Stomach (tissue), 19 donors: ENCODE measurements at places on chromosomes 12 and 14. TPM values are rescaled to one million over a fixed set of nuclear protein-coding genes. Genes with fewer than 3 reads are reported as not detected.
A peak's percentile ranks its signal among the peaks of the same experiment; 100 is the strongest.

DNA sequence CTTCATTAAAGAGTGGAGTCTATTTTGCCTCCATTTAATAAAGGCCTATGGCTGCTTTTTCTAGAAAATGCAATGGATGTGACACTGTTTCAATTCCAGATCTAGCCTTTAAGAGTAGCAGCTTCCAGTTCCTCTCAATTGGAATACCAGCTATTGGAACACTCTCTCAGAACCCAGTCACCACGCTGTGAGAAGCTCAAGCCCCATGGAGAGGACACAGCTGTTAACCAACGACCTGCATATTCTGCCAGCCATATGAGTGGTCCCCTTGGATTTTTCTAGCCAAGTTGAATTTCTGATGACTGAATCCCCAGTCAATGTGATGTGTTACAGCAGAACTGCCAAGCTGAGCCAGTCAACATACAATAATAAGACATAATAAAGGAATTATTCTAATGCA is 131.8 kb downstream of the TMTC3 start:
- no peak overlapping the region for H3K27ac ChIP-seq
- no peaks in the 10 kb centered on the region for H3K4me1 ChIP-seq
- no peak overlapping the region for H3K4me3 ChIP-seq
- H3K27me3 ChIP-seq: no peaks in the 10 kb centered on the region
- no peak for DNase-seq
- H3K36me3 ChIP-seq: no peaks in the 10 kb centered on the region

- DNase-seq: no peak
- peak overlapping the region; percentile 2 for H3K27ac ChIP-seq
- no peak overlapping the region for H3K4me3 ChIP-seq
Observed at GRCh38 chr14:61501714-61502458, 180.5 kb downstream of the PRKCH start.

- H3K27ac ChIP-seq: no peak overlapping the region
- H3K4me3 ChIP-seq: no peak overlapping the region
- H3K27me3 ChIP-seq: no peaks in the 10 kb centered on the region
- DNase-seq: no peak
- no peaks in the 10 kb centered on the region for H3K36me3 ChIP-seq
- no peaks in the 10 kb centered on the region for H3K4me1 ChIP-seq
Observed at GRCh38 chr12:65596514-65597091, 227.7 kb upstream of the HMGA2 start.

SERPINA12 gene
- not detected for total RNA-seq

DNA sequence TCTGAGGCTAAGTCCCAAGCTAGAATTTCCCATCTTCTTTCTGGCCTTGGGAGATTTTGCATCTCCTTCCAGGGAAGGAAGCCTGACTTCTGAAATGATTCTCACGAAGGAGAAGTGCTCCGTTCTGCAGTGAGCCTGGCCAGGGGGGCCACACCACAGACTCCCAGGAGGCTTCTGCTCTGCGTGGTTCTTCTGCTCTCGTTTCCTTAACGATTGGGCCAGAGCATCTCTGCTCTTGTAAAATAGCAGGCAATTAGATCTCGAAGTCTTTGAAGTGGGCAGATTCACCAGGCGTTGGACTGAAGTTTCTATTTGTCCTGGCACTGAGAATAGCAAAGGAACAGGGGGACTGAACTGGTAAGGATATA is 6.7 kb upstream of the BATF start:
- H3K27me3 ChIP-seq: no peaks in the 10 kb centered on the region
- peak overlapping the region; percentile 40 for H3K27ac ChIP-seq
- H3K36me3 ChIP-seq: no peaks in the 10 kb centered on the region
- peak overlapping the region; percentile 36 for H3K4me3 ChIP-seq
- peaks cover 7% of the 10 kb centered on the region for H3K4me1 ChIP-seq
- DNase-seq: peak; percentile 40

EXOC3L4 gene
- total RNA-seq: 38.5 TPM

- no peak overlapping the region for H3K4me3 ChIP-seq
- no peaks in the 10 kb centered on the region for H3K4me1 ChIP-seq
- H3K36me3 ChIP-seq: no peaks in the 10 kb centered on the region
- H3K27me3 ChIP-seq: no peaks in the 10 kb centered on the region
Observed at GRCh38 chr12:79296871-79297270, 393.9 kb downstream of the PAWR start.

DNA sequence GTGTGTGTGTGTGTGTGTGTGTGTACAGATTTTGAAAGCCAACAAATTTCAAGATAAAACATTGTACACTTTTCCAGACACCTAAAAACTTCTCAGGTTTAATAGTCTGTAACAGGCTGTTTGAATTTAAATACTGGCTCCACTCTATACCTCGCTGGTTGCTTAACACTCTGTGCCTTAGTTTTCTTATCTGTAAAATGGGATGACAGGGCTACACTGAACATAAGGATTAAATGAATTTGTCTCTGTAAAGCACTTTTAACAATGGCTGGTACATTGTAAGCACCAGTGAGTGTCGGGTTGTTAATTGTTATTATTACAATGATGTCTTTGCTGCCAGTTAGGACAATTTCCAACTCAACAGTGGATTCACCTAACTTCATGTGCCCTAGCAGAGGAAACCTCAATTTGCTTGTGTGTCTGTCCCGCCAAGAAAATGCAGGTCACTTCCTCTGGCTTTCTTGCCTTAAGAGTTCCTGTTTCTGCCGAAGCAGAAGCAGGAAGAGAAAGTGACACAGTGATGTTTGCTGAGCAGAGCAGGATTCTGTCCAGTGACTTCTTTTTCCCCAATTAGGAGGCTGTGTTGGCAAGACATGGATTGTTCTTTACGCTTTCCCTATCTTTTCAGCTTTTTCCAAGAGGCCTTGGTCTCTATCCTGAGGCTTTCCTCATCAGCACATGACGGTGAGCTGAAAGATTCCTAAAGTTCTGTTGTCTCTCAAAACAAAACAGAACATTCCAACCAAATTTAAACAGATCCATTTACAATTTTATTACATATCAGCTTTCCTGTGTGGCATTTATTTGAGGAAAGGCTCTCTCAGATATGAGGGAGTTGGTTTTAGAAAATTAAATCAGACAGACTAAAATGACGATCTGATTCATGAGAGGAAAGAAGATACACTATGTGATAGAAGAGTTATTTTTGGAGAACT is 154.1 kb upstream of the ATP2B1 start:
- H3K4me1 ChIP-seq: no peaks in the 10 kb centered on the region
- no peak overlapping the region for H3K4me3 ChIP-seq
- H3K27ac ChIP-seq: peak overlapping the region; percentile 57
- no peaks in the 10 kb centered on the region for H3K27me3 ChIP-seq
- no peak for DNase-seq

DNA sequence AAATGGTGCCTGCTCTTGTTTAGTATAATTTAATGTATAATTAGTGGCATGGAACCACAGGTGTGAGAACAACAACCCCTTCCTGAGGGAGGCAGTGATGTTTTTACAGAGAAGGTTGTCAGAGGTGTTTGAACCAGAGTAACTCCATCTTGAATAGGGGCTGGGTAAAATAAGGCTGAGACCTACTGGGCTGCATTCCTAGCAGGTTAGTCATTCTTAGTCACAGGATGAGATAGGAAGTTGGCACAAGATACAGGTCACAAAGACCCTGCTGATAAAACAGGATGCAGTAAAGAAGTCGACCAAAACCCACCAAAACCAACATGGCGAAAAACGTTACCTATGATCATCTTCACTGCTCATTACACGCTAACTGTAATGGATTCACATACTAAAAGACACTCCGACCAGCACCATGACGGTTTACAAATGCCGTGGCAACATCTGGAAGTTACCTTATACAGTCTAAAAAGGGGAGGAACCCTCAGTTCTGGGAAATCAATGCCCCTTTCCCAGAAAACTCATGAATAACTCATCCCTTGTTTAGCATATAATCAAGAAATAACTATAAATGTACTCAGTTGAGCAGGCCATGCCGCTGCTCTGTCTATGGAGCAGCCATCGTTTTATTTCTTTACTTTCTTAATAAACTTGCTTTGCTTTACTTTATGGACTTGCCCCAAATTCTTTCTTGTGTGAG is 47.8 kb upstream of the LTA4H start:
- no peak overlapping the region for H3K27ac ChIP-seq
- H3K4me3 ChIP-seq: no peak overlapping the region
- H3K36me3 ChIP-seq: no peaks in the 10 kb centered on the region
- H3K4me1 ChIP-seq: no peaks in the 10 kb centered on the region

PAPLN gene
- total RNA-seq: 8.4 TPM

TMEM119 gene
- 11.2 TPM for total RNA-seq

DNA sequence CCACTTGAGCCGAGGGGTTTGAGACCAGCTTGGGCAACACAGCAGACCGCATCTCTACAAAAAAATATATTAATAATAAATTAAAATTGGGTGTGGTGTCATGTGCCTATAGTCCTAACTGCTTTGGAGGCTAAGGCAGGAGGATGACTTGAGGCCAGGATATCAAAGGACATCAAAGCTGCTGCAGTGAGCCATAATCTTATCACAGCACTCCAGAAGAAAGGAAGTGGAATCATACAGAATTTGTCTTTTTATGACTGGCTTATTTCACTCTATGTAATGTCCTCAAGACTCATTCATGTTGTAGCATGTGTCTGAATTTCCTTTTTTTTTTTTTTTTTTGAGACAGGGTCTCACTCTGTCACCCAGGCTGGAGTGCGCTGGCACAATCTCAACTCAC is 43.9 kb upstream of the NUDT4 start:
- H3K4me1 ChIP-seq: no peaks in the 10 kb centered on the region
- DNase-seq: no peak
- no peaks in the 10 kb centered on the region for H3K27me3 ChIP-seq
- H3K36me3 ChIP-seq: no peaks in the 10 kb centered on the region
- H3K4me3 ChIP-seq: no peak overlapping the region

GRCh38 chr12:5294274-5295070 is 137.4 kb upstream of the NTF3 start:
- no peaks in the 10 kb centered on the region for H3K4me1 ChIP-seq
- no peak overlapping the region for H3K4me3 ChIP-seq
- H3K27ac ChIP-seq: no peak overlapping the region
- H3K36me3 ChIP-seq: no peaks in the 10 kb centered on the region
- H3K27me3 ChIP-seq: no peaks in the 10 kb centered on the region

GRCh38 chr14:72903716-72904115 is 9.8 kb upstream of the DPF3 start:
- no peaks in the 10 kb centered on the region for H3K27me3 ChIP-seq
- H3K36me3 ChIP-seq: no peaks in the 10 kb centered on the region
- H3K4me1 ChIP-seq: no peaks in the 10 kb centered on the region
- H3K4me3 ChIP-seq: no peak overlapping the region
- H3K27ac ChIP-seq: no peak overlapping the region

PIK3C2G gene
- 159 TPM for total RNA-seq

DNA sequence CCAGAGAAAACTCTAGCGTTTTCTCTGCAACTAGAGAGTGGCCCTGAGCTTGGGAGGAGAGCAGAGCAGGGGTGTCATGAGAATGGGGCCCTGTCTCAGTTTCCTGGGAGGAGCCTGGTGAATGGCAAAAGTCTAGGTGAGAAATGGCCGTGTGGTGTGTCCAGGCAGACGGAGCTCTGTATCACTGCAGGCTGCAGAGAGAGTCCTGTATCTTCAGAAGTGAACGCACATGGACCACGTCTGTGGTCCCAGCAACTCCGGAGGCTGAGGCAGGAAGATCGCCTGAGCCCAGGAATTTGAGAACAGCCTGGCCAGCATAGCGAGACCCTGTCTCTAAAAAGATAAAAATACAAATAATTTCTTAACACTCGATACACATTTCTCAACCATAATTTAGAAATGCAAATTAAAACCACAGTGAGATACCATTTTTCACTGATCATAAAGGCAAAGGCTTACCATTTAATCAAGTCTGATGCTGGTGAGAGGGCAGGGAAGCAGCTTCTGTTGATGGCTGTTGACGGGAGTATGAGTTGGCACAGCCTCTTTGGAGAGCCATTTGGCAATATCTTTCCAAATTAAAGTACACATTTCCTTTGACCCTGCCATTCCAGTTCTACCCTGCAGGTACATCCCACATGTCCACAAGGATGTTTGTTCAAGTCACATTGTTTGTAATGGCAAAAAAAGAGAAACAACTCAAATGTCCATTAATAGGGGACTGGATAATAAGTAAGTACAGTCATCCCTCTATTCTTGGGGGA is 51.0 kb downstream of the NFKBIA start:
- no peak for DNase-seq
- no peaks in the 10 kb centered on the region for H3K36me3 ChIP-seq
- H3K4me1 ChIP-seq: peaks cover 39% of the 10 kb centered on the region
- no peak overlapping the region for H3K4me3 ChIP-seq
- H3K27ac ChIP-seq: no peak overlapping the region
- no peaks in the 10 kb centered on the region for H3K27me3 ChIP-seq

DNA sequence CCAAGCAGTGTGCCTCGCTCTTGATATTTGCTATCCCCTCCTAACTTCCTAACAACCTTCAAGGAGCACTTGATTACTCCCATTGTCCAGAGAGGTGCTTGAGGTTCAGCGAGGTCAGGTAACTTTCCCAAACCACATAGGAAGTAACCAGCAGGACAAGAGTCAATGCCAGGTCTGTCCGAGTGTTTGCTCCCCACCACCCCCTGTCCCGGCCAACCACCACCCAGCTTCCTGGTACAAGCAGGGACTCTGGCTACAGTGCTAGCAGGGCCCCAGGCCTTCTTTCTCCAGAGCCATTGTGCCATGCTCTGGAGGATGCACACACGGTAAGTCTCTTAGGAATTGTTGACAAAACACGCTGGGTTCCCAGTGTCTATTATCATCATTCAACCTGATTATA is 49.2 kb downstream of the SYNE3 start:
- no peak overlapping the region for H3K27ac ChIP-seq
- H3K4me1 ChIP-seq: peaks cover 23% of the 10 kb centered on the region
- DNase-seq: no peak
- no peaks in the 10 kb centered on the region for H3K27me3 ChIP-seq

DNA sequence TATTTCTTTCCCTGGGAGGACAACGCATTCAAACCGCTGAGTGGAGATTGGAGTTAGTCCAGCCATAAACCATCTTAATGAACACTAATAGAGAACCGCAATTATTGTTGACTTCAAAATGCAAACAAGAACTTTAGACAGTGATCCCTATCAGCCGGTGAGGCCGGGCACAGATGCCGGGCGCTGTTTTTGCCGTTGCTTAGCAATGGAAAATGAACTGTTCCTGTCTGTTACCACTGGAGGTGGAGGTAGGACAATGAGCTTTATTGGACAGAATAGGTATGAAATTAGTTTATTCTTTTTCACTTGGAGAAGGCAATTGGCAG is 216.8 kb downstream of the TTC8 start:
- H3K4me1 ChIP-seq: peaks cover 19% of the 10 kb centered on the region
- no peaks in the 10 kb centered on the region for H3K36me3 ChIP-seq
- H3K27me3 ChIP-seq: no peaks in the 10 kb centered on the region
- peak overlapping the region; percentile 94 for H3K27ac ChIP-seq

DNA sequence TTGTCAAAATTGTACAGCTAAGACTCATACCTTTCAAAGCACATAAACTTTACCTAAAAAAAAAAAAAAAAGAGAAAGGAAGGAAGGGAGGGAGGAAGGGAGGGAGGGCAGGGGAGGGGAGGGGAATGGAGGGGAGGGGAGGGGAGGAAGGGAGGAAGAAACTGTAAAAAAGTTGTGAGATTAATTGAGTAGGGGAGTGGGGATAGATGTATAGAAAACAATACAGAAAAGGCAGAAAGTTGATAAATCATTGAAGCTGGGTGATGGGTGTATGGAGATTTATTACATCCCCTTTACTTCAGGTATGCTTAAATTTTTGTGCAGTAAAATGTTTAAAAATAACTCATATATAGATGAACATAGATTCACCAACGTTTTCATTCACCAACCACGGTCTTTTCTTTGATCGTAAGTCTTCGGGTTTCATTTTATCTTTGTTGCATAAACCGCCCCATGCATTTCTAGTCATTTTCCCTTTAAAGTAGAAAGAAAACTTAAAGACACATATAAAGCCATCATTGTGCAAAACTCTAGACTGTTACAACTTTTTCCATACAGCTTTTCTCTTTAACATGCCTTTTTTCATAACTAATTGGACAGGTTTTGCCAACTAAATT is 191.2 kb upstream of the KRR1 start:
- no peaks in the 10 kb centered on the region for H3K36me3 ChIP-seq
- H3K27me3 ChIP-seq: no peaks in the 10 kb centered on the region
- H3K4me3 ChIP-seq: no peak overlapping the region
